ENCODE measurements at places on chromosomes 5 and 9. TPM values are rescaled to one million over a fixed set of nuclear protein-coding genes. Genes with fewer than 3 reads are reported as not detected.
A peak's percentile ranks its signal among the peaks of the same experiment; 100 is the strongest.

LYRM7 gene
- 6.2 TPM for total RNA-seq

DNA sequence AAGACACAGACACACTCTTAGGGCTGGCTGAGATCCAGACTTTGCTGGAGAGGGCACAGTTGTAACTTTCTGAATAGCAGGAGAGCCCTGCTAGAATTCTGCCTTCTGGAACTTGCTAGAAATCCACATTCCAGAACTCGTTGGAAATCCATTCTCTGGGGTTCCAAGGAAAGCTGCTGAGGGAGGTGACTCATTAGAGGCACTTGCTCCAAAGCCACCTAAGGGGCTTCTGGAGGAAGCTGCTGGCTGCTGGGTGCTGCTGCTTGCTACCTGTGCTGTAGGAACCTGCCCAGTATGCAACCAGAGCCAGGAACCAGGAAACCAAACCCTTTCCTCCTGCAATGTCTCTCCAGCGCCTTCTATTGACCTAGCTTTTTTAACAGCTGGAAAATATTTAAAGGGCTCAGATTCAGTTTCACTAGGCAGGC lies 4.1 kb upstream of the TLE4 start:
- no peak for DNase-seq

GRCh38 chr9:77883133-77883532 lies 148.5 kb downstream of the GNAQ start:
- DNase-seq: no peak

DNA sequence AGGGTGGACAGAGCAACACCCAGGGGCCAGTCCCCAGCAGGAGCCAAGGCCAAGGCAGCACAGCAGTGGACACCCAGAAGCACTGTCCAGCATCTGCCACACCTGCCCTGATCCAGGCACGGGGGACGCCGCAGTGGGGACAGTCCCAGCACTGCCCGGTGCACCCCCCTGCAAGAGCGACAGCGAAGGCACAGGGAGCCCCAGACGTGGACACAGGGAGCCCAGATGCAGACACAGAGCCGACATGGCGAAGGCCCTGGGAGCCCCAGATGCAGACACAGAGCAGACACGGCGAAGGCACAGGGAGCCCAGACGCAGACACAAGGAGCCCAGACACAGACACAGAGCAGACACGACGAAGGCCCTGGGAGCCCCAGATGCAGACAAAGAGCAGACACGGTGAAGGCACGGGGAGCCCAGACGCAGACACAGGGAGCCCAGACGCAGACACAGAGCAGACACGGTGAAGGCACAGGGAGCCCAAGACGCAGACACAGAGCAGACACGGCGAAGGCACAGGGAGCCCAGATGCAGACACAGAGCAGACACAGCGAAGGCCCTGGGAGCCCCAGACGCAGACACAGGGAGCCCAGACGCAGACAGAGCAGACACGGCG lies 4.3 kb downstream of the ANAPC2 start:
- no peak for DNase-seq

DNA sequence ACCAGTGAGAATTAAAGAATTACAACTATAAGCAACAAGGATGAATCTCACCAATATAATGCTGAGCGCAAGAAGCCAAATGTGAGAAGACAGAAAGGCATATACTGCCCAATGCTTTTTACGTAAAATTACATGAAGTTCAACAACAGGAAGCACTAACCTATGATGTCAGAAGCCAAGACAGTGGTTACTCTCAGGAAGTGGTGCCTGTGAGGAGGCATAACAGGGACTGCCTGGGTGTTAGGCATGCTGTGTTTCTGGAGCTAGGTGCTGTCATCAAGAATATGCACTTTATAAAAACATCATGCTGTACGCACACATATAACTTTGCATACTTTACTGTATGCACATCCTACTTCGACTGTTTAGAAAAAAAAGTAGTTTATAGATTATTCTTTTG lies 30.1 kb downstream of the FRMD3 start:
- DNase-seq: no peak

TMEM171 gene
- total RNA-seq: 0.96 TPM

ARHGAP26 gene
- total RNA-seq: 9.5 TPM

PCDHA5 gene
- total RNA-seq: not detected

DNA sequence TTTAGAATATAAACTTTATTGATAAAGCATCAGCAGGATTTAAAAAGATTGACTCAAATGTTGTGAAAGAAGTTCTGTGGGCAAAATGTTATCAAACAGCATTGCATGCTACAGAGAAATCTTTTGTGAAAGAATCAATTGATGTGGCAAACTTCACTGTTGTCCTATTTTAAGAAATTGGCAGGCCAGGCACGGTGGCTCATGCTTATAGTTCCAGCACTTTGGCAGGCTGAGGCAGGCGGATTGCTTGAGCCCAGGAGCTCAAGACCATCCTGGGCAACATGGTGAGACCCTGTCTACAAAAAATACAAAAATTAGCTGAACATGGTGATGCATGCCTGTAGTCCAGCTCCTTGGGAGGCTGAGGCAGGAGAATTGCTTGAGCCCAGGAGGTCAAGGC lies 17.4 kb downstream of the ZBTB43 start:
- DNase-seq: no peak

PCDHB5 gene
- total RNA-seq: not detected

- DNase-seq: peak; percentile 56
Observed at GRCh38 chr5:16013334-16014065, 166.1 kb downstream of the MARCHF11 start.

DNA sequence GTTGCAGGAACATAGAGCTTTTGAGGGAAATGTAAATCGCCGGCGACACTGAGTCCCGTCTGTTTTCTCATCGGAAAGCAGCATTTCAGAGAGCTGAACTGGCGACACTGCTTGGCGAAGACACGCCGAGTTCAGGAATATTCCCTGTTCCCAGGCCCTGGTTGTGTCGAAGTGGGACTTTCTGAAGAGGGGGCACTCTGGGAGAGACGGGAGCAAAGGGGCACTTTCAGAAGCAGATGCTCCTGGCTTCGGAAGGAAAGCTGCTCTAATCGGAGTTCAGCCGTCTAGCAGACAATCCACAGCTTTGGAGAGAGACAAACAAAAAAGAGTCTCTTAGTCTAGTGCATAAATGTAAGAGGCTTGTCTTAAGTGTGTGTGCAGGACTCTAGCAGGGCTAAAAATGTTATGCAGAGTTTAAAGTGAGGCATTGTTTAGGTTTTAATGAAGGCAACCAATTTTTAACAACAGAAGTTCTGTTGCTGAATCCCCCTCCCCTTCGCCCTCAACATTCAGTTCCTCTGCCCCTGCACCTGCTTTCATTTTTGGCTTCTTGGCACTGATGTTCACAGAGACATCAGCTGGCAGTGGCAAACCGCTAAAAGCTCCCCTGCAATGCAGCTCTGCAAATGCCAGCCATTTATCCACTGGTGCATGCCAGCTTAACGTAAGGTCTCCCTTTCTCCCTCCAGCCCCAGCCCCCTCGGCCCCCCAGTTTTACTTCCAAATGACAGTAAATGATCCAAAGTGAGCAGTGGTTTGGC lies 289.5 kb upstream of the MPDZ start:
- no peak for DNase-seq

GABRA6 gene
- not detected for total RNA-seq

DNA sequence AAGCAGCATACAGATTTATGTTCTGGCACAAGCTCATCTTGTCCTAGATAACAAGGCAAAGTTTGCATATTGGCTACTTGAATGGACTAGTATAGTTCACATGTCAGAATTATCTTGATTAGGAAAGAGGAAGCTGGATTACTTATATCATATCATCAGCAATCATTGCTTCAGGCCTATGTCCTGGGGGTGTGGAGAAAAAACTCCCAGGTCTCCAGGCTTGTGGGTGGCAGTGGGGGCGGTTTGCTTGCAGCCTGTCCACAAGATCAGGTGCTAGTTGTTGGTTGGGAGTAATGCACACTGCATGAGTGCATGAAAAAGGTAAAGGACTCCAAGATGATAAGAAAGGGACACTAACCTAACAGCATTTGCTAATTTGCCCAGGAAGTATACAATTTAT lies 326.4 kb upstream of the PDE4D start:
- no peak for DNase-seq

DNA sequence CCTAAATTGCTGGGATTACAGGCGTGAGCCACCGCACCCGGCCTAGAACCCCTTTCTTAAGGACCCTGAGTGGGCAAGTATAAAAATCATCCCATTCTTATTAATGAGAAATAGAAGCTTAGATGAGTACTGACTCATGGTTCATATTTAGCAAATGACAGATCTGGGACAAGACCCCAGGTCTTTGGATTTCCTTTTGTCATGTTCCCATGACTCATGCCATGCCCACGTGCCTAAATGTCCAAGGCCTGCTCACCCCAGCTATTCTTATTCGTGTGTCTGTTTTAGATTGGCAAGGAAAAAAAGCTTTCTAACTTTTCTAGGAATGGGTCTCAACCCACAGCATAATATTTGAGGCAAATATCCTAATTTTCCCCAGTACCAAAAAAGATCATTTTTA lies 57.7 kb upstream of the RPS23 start:
- DNase-seq: peak; percentile 40

PPP3R2 gene
- not detected for total RNA-seq

DNA sequence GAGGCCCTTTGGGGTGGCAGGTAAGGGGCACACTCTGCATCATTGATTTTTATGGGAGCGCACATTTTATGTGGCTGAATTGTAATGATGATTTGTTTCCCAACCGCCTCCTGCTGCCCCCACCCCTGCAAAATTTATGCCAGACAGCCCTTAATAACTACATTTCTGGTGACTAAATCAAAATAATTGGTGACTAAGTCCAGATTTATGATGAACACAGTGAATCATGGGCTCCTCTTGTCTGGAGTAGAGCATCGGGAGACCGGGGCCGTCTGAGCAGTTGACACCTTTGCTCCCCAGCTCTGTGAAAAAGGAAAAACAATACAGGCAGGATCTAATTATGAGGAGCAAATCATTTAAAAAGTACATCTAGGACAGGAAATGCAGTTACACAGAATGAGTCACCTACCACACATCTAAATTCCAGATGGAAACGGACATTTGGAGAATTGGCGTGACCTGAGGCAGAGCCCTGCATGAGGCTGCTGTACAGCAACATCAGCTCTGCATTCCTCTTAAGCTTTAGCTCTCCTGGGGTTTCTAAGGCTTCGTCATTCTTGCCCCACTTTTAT lies 58.9 kb downstream of the DOCK2 start:
- DNase-seq: peak; percentile 93

- DNase-seq: no peak
Observed at GRCh38 chr5:179190851-179191505, 130.8 kb downstream of the ZNF354C start.

- no peak for DNase-seq
Observed at GRCh38 chr5:93163010-93163663, 417.9 kb downstream of the NR2F1-AS1 start.

- peak; percentile 5 for DNase-seq
Observed at GRCh38 chr9:114884787-114885452, 45.5 kb downstream of the TNFSF8 start.

- DNase-seq: peak; percentile 28
Observed at GRCh38 chr9:77750284-77750683, 102.2 kb upstream of the GNA14 start.

DNA sequence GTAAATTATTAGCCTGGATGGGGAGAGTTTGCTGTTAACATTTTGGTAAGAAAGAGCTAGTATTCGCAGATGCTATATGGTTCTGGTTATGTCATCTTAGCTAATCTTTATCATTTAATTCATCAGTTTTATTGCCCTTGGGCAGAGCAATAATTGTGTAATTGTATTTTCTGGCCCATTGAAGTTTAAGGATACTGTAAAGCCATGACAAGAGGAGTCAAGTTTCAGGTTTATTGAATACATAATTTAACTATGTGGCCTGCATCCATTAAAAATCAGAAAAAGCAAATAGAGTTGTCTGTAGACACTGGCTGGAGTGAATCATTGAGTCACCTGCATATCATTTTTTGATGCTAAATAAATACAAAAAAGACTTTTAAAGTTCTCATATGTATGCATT lies 255.8 kb downstream of the PRELID2 start:
- DNase-seq: no peak

TLX3 gene
- not detected for total RNA-seq

DNA sequence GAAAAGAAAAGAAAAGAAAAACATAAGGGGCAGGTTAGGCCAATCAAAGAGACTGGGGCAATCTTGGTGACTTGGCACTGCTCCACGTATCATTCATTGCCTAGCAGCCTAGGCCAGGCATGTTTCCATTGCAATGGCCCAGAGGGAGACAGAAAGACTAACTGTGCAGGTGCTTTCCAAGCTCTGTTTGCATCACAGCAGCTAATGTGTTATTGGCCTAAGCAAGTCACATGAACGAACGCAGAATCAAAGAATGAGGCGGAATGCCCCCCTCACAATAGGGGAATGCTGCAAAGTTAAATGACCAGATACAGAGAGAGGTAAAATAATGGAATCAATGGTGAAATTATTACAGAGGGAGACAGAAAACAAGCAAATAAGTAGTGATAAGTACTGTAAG lies 11.1 kb upstream of the VPS13A start:
- no peak for DNase-seq

SLC34A1 gene
- not detected for total RNA-seq

GRCh38 chr9:91814753-91815152 lies 135.3 kb downstream of the ROR2 start:
- DNase-seq: no peak
